ENCODE measurements at places on chromosomes 2 and 18.

DNA sequence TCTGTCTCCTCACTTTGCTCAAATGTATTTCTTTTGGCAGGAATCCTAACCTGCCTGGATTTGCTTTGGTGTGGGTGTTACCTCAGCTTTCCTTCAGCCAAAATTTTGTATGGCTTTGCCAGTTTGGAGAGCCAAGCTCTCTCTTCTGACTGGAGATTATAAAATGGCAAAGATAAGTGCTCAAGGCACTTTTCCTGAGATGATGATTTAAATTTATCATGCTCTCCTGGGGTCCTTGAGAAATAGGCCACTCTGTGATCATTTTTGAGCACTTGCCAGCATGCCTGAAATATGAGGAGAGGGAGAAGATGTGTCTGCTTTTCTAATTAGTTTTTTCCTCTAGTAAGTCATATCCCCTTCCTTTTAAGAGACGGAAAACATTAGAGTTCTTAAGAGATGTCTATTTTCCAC lies 683.0 kb downstream of the SLC4A3 start:
- no peak for DNase-seq

GRCh38 chr2:224780106-224780505 lies 63.9 kb upstream of the CCDC195 start:
- DNase-seq: no peak

DNA sequence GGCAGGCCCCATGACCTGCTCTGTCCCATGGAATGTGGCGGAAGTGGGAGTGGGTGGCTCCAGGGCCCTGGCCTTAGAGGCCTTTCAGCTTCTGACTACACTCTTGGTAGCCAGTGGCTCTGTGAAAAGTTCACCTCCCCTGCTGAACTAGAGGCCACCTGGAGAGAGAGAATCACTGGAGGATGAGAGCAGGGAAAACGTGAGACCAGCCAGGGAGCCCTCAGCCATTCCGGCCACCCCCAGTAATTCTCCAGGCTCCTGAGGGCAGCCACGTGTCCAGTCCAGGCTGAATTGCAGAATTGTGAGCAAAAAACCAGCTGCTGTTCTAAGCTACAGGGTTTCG lies 10.5 kb downstream of the COLEC12 start:
- DNase-seq: no peak

DNA sequence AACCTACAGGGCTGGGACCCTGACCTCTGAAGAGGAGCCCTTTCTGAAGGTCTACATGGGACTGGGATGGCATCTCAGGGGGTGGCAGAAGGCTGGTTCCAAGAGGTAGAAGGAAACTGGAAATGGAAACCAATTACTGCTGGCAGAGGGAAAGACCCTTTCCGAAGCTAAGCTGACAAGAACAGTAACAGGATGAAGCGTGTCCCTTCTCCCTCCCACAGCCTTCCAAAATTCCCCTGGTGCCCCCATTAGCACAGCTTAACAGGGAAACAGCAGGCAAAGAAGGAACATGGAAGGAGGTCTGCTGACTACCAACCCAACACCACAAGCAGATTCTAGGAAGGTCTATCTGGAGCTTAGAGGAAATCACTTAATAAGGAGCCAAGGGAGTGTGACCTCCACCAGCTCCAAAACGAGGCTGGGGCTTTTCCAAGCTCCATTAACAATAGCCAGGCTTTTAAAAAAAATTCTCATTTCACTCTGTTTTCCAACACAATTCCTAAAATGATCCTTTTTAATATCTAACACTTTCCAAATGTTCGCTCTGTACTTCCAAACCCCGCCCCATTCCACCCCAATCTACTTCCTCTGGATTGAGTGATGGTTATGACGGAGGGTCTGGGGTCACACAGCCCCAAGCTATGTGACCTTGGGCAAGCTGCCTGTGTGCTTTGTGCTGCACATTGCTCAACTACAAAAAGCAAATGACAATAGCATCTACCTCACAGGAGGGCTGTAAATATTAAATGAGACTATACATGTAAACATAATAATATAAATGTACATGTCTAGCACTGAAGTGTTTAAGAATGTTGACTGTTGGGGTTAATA lies 55.2 kb downstream of the STK39 start:
- no peak for DNase-seq

DNA sequence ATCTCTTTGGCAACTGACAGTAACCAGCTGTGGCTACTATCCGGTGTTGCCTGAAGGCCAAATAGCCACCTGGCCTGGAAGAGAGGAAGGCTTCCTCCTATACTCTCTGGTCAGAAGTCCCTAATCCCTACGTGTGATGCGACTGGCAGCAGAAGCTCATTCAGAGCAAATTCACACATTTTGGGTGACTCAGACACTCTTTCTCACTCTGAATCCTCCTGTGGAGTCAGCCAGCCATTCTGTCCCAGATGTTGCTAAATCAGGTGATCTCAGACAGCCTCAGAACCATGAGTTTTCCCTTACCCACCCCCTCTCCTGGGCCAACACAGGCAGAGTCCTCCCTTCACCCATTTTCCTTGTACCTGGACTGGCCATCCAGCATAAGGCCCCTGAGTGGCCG lies 34.7 kb downstream of the CFAP53 start:
- DNase-seq: no peak

DNA sequence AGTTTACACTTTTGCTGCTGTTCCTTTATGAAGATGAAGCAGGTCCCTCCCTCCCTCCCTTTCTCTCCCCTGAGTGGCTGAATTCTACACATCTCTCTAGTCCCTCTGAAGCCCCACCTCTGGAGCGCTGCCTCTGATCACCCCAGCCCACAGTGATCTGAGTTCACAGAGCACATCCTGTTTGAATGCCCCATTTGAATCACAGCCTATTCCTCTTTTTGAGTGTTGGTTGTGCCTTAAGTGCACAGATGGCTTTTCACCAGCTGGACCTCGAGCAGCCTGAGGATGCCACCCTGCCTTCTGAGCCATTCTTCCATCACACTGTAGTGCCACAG lies 87.1 kb downstream of the ITGB1BP1 start:
- no peak for DNase-seq

DNA sequence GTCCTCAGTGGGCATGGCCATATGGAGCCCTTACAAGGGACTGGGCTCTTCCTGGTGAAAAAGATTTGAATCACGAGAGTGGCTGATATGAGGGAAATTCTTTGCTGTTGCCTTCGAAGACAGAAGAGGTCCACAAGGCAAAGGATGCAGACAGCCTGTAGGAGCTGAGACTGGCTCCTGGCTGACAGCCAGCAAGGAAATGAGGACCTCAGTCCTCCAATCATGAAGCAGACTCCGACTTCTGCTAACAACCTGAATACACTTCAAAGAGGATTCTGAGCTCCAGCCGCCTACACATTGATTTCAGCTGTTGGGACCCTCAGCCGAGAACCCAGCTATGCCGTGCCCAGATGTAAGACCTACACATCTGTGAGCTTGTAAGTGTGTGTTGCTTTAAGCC lies 3.0 kb upstream of the ST8SIA5 start:
- no peak for DNase-seq

DNA sequence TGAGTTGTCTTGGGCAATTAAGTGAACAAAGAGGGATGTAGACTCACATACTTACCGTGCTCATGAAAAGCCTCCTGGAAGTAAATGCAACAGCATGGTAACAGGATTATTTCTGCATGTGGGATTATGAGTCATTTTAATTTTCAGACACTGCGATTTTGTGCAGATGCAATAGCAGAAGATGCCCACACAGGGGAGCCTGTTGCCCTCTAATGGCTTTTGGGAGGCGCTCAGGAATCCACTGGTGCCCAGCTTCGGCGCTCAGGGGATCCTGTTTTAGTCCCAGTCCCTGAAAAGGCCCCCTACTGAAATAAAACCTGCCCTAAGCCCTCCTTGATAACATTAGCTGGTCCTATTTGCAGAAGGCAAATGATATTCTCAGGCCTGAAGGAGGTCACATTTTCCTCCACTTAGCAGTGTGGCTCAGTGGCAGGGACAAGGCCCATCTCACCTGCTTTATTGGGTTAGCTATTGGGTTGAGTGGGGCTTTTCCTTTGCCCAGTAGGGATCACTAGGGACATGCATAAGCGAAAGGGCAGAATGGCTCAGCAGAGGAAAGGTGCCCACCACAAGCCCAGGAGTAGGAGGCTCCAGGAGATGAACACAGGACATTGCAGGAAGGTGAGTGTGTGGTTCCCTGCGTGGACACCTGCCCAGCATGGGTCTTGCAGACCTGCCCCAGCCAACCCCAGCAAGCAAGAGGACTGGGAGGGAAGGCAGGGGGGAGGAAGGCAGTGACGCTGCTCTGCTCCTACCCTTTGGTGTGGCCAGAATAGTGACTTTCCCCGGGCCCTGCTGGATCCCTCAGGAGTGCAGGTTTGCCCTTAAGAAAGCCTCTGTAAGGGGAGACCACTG lies 26.5 kb upstream of the KCNS3 start:
- DNase-seq: no peak

- no peak for DNase-seq
Observed at GRCh38 chr2:208489687-208490086, 83.1 kb downstream of the PTH2R start.

DNA sequence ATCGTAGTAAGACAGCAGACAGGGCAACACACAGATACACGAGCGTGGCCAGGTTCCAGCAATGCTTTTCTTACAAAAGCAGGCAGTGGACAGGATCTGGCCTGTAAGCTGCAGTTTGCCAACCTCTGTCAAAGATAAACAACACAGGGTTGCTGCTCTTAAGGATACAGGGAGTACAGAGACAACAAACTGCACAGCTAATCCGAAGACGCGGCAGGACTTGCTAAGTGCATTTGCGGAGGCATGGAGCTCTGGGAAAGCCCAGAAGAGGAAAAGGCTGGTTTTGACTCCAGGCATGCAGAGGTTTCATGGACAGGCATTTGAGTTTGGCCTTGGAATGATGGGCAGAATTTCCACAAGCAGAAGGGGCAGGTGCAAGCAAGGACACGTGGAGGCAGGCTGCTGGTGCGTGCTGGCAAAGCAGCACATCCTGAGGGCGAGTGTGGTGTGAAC lies 24.4 kb downstream of the SERTAD2 start:
- no peak for DNase-seq

Measured in activated naive CD4-positive, alpha-beta T cell (primary cell).